ENCODE measurements at places on chromosomes 16 and 17. TPM values are rescaled to one million over a fixed set of nuclear protein-coding genes. Genes with fewer than 3 reads are reported as not detected.

DNA sequence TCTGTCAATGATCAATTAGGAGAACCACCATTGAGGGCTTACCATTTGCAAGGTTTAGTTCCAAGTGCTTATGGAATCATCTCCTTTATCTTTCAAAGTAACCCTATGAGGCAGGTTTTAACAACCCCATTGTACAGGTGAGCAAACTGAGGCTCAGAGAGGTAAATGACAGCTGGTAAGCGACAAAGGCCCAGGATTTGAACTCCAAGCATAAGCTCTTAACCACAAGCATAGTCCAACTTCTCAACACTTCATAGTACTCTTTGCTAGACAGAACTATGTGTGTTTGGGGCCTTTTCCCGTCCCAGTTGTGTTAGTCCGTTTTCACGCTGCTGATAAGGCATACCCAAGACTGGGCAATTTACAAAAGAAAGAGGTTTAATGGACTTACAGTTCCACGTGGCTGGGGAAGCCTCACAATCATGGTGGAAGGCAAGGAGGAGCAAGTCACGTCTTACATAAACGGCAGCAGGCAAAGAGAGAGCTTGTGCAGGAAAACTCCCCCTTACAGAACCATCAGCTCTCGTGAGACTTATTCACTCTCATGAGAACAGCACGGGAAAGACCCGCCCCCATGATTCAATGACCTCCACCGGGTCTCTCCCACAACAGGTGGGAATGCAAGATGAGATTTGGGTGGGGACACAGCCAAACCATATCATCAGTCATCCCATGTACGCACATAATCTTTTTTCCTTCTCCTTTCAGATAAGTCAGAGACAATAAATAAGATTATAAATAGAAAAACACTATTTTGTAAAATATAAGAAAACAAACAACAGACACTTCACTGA lies 6.4 kb downstream of the RPH3AL start:
- H3K27ac ChIP-seq: no peak overlapping the region
- H3K4me1 ChIP-seq: peaks cover 11% of the 10 kb centered on the region
- no peaks in the 10 kb centered on the region for H3K27me3 ChIP-seq
- no peak overlapping the region for H3K4me3 ChIP-seq
- H3K36me3 ChIP-seq: no peaks in the 10 kb centered on the region

DNA sequence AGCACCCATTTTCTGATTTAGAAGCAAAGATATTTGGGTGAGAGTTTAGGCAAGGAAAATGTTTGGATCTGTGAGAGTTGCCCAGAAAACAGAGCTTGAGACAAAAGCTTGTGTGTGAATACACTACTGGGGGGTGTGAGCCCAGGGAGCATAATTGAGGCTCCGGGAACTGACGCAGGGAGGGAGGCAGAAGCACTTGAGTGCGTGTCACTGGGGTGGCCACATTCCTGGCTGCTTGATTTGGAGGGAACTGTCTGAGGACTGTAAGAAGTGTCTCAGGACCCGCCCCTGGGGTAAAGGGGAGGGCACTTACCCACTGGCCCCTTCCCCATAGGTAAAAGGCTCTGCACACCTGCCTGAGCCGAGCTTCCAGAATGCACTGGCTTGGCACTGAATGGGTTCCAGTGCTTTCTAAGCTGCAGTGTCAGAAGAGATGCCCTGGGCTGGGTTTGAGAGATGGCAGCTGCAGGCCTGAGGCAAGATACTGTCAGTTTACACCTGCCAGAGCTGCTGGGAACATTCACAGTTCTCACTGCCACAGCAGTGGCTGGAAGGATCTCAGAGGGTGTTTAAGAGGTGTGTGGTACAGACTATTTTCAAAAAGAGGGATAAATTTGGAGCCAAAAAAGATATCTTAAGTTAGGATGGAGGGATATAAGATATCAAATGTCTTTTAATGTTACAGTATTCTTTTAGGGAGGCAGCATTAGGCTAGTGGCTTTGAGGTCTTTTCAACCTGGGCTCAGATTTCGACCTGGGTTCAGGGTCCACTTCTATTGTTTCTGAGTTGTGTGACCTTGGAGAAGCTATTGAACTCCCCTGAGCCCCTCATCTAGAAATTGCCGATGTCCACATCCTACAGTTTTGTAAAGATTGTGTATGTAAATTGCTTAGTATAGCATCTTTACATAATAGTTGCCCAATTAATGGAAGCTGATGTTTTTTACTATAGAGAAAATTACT lies 6.9 kb upstream of the TEX2 start:
- DNase-seq: no peak
- H3K27ac ChIP-seq: no peak overlapping the region
- H3K27me3 ChIP-seq: no peaks in the 10 kb centered on the region
- no peaks in the 10 kb centered on the region for H3K4me1 ChIP-seq

- no peak for DNase-seq
- no peak overlapping the region for H3K27ac ChIP-seq
- no peaks in the 10 kb centered on the region for H3K27me3 ChIP-seq
- no peaks in the 10 kb centered on the region for H3K4me1 ChIP-seq
Measured at GRCh38 chr16:87678618-87679017, 76.3 kb downstream of the JPH3 start.

DNA sequence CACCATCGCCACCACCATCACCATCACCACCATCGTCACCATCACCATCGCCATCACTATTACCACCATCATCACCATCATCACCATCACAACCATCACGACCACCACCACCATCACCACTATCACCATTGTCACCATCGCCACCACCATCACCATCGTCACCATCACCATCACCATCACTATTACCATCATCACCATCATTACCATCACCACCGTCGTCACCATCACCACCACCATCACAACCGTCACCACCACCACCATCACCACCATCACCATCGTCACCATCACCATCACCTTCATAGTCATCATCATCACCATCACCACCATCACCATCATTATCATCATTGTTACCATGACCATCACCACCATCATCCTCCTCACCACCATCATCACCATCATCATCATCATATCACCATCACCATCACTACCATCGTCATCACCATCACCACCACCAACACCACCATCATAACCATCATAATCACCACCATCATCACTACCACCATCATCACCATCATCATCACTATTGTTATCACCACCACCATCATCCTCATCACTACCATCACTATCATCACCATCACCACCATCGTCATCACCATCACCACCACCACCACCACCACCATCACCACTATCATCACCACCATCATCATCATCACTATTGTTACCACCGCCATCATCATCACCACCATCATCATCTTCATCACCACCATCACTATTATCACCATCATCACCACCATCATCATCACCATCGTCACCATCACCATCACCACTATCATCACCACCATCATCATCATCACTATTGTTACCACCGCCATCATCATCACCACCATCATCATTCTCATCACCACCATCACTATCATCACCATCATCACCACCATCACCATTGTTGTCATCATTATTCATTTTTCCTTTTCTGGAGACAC lies 51.5 kb upstream of the ZNF469 start:
- no peaks in the 10 kb centered on the region for H3K4me1 ChIP-seq
- peak overlapping the region; percentile 88 for H3K27ac ChIP-seq
- no peaks in the 10 kb centered on the region for H3K36me3 ChIP-seq

DNA sequence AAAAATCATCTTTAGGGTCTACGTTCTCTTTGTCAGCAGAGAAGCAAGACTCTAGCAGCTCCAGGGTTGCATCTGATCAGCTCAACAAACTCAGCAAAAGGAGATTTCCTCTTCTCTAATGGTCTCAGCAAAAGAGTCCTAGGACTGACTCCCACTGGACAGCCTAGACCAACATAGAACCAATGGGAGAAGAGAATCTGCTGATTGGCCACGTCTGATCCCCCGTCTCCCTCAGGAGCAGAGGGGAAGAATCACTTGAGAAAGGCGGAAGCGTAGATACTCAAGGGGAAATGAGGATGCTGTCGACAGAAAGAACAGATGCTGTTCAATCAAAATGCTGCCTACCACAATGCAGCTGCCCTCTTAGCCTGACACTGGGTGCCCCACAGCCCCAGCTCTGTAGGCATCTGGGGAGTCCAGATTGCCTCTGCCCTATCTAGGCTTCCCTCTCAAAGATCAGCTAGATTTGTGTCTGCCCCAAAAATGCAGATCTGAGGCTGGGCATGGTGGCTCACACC lies 31.5 kb upstream of the EMP2 start:
- H3K36me3 ChIP-seq: no peaks in the 10 kb centered on the region
- H3K4me3 ChIP-seq: no peak overlapping the region
- no peak for DNase-seq
- no peaks in the 10 kb centered on the region for H3K27me3 ChIP-seq
- H3K4me1 ChIP-seq: no peaks in the 10 kb centered on the region

DNA sequence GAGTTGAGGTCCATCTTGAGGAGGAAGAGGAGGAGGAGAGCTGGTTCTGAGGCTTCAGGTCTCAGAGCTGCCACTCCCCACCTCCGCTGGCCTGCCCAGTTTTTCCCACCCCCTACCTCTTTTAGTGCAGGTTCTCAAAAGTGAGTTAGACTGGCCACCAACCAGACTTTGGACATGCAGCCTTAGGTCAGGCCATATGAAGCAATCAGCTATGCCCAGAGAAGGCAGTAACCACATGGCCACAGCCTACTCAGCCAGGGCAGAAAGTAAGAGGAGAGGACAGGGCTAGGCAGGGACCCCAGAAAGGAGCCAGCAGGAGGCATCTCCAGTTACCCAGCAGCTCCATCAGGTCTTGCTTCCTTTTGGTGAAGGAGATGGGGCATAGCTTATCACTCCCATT lies 9.0 kb downstream of the MYO15A start:
- no peak overlapping the region for H3K27ac ChIP-seq
- no peaks in the 10 kb centered on the region for H3K27me3 ChIP-seq
- H3K36me3 ChIP-seq: no peaks in the 10 kb centered on the region
- no peaks in the 10 kb centered on the region for H3K4me1 ChIP-seq

DPEP1 gene
- total RNA-seq: 0.80 TPM

DNA sequence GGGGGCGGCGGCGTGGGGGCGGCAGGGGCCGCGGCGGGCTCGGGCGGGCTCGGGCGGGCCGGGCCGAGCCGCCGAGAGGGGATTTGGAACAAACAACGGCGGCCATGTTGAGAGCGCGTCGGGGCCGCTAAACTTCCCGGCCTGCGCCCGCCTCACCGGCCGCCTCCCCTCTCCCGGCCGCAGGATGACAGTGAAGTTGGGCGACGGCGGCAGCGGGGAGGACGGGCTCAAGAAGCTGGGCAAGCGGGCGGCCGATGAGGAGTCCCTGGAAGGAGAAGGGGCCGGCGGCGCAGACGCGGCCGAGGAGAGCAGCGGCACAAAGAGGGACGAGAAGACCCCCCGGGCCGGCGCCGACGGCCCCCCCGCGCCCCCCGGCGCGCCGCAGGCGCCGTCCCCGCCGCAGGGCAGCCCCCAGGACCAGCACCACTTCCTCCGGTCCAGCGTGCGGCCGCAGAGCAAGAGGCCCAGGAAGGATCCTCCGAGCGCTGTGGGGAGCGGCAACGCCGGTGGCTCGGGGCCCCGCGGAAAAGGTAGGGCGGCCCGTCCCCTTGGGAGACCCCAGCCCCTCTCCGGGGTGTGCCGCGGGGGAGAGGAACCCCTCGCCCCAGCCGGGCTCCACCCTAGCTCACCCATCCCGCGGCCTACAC lies 2.4 kb downstream of the CRAMP1 start:
- H3K36me3 ChIP-seq: no peaks in the 10 kb centered on the region
- no peaks in the 10 kb centered on the region for H3K27me3 ChIP-seq
- H3K4me1 ChIP-seq: peaks cover 2% of the 10 kb centered on the region
- peak overlapping the region; percentile 88 for H3K4me3 ChIP-seq
- DNase-seq: no peak

AATK gene
- total RNA-seq: 0.73 TPM

- no peak overlapping the region for H3K4me3 ChIP-seq
- H3K27ac ChIP-seq: no peak overlapping the region
- DNase-seq: no peak
- peaks cover 3% of the 10 kb centered on the region for H3K4me1 ChIP-seq
- no peaks in the 10 kb centered on the region for H3K27me3 ChIP-seq
Measured at GRCh38 chr17:82989881-82990280, 89.5 kb upstream of the METRNL start.

TPSAB1 gene
- 19.8 TPM for total RNA-seq

DNA sequence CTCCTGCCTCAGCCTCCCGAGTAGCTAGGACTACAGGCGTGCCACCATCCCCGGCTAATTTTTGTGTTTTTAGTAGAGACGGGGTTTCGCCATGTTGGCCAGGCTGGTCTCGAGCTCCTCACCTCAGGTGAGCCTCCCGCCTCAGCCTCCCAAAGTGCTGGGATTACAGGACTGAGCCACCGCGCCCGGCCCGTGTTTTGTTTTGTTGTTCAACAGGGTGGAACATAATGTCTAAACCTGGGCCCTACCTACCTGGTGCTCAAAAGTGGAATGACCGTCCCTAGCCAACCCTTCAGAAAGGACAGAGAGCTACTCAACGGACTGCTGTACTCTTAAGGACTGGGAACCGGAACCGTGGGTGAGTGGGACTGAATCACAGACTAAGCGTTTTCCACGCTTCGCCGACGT lies 772 bp upstream of the KIF22 start:
- peaks cover 12% of the 10 kb centered on the region for H3K4me1 ChIP-seq
- H3K4me3 ChIP-seq: peak overlapping the region; percentile 96
- no peaks in the 10 kb centered on the region for H3K36me3 ChIP-seq
- DNase-seq: no peak

DNA sequence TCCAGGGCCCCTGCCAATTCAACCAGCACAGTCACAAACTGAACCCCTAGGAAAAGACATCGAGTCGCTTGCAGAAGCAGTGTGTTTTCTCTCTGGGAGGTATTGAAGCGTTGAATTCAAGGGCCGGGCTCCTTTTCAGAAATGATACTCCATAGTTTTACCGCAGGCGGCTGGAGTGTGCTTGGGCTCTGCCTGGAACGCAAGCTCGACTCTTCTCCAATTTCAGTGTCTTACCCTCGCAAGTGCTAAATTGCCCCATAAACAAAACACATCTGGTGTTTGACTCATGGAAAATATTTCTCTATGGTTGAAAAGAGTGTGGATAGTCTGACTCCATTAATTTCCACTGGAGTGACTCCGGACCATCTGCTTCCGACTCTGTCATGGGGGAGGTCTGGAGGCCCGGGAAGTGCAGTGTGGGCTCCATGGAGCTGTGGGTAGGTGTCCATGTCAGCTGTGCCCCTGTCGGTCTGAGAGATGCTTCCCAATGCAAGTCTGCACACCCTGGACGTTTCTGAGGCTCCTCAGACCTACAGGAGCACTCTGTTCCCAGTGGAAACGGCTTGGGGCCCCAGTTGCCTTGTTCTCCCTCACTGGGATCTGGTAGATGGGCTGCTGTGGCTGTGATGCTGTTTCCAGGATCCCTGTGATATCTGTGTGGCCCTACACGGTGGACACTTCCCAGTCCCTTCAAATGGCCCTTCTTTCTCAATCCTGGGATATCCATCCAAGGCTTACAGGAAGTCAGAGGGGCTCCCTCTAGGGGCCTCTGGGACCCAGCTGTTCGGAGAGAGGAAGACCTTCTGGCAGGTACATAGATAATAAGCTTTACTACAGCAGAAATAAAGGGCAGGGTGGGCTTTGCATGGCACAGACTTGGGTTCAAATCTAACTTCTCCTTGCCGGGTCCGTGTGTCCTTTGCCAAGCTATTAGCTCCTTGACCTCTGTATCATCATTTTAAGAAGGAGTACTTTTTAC lies 119.8 kb upstream of the CDH13 start:
- no peaks in the 10 kb centered on the region for H3K4me1 ChIP-seq
- no peak for DNase-seq
- H3K27ac ChIP-seq: no peak overlapping the region
- no peaks in the 10 kb centered on the region for H3K27me3 ChIP-seq
- no peak overlapping the region for H3K4me3 ChIP-seq

MEFV gene
- 0.66 TPM for total RNA-seq

- H3K4me1 ChIP-seq: no peaks in the 10 kb centered on the region
- H3K36me3 ChIP-seq: no peaks in the 10 kb centered on the region
- H3K27ac ChIP-seq: no peak overlapping the region
- H3K27me3 ChIP-seq: no peaks in the 10 kb centered on the region
- H3K4me3 ChIP-seq: no peak overlapping the region
- no peak for DNase-seq
Measured at GRCh38 chr16:17718495-17718894, 247.7 kb upstream of the XYLT1 start.

Data from breast epithelium (tissue), 4 donors.